ENCODE measurements at places on chromosomes 12 and 14.

- DNase-seq: no peak
Measured at GRCh38 chr12:23921099-23921856, 28.2 kb downstream of the SOX5 start.

DNA sequence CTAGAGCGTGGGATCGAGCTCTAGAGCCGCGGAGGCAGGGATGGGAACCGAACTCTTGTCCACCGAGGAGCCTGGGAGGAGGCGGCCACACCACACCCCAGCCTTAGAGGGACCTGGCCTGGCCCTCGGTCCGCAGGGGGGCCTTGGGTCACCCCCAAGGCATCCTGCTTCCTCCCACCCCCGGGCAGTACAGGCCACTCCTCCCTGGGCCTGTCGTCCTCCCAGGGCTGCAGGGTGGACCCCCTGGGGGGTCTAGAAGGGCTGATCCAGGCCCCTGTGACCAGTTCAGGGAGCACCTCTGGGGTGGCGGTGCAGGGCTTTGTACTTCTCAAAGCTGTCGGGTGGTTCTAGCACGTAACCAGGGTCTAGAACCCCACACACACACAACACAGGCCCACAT lies 79.1 kb upstream of the FBRSL1 start:
- no peak for DNase-seq

- no peak for DNase-seq
Measured at GRCh38 chr14:68548194-68549076, 244.4 kb downstream of the ZFP36L1 start.

- no peak for DNase-seq
Measured at GRCh38 chr12:116697305-116697704, 40.6 kb downstream of the SPRING1 start.

DNA sequence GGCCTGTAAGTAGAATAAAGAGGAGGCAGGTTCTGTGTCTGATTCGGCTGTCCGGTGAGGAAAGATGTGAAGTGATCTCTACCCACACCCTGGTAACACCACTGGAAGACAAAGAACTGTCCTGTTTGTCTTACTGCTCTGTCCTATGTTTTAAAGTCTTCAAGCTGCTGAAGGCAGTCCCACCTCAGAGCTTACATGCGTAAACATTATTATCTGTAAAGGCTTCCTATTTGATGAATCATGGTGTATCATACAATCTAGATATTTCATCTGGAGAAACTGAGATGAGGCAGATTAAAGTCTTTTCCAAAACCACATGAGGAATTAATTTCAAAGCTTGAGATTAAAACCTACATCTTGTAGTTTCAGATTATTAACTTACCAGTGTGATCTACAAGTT lies 427.6 kb downstream of the ZFP36L1 start:
- no peak for DNase-seq

DNA sequence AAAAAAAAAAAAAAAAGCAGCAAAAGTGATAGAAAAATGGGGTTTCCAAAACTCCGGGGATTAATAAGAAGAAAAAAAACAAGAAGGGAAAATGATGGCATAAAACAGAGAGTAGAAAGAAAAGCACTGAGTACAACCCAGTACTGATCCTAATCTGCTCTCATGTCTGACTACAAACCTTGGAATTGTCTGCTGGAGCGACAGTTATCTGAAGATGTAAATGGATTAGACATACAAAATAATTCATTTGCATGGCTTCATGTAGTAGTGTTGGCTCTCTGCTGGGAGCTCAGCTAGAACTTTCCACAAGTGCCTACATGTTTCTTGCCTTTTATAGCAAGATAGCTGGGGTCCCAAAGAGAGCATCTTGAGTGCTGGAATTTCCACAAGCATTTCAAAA lies 34.2 kb downstream of the ZCRB1 start:
- no peak for DNase-seq

DNA sequence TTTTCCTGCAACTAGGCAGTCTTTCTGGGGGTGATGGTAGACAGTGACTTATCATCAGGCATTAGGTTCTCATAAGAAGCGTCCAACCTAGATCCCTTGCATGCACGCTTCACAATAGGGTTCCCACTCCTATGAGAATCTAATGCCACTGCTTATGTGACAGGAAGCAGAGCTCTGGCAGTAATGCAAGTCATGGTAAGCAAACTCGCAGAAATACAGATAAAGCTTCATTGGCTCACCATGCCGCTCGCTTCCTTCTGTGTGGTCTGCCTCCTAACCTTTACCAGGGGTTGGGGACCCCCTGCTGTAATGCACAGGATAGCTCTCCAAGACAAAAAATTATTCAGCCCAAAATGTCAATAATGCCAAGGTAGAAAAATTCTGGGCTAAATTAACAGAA lies 864.2 kb downstream of the TRHDE start:
- no peak for DNase-seq

- DNase-seq: no peak
Measured at GRCh38 chr12:113030875-113031525, 25.5 kb upstream of the DTX1 start.

DNA sequence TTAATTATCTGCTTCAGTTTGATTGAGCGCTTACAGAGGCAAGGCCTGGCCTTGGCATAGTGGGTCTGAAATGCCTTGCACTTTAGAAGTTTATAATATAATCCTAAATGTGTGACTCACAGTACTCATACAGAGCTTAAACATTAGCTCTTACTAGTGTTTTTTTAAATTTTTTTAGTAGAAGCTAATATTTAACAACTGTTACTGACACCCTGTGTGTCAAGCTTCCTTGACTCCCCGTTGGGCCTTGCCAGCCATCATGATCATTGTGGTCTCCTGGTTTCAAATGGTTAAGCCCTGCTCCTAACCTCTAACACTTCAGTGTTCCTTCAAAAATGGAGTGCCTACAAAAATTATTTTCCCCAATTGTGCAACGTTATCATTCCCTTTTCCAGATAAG lies 126.9 kb downstream of the GALC start:
- DNase-seq: no peak

DNA sequence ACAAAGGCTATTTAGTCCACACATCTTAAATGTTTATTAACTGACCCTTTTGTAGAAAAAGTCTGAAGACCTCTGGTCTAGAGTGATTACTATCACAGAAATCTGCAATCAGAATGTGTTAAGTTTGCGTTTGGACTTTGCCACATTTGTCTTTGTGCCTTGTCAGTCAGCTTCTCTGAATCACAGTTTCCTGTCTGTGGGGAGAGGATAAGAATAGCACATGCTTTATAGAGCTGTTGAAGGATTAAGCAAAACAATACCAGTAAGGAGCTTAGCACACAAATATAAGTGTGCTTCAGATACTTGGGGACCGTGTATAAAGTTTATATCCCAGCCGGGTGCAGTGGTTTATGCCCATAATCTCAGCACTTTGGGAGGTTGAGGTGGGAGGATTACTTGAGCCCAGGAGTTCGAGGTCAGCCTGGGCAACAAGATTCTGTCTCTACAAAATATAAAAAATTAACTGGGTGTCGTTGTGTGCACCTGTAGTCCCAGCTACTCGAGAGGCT lies 63.0 kb upstream of the BTG1 start:
- no peak for DNase-seq

DNA sequence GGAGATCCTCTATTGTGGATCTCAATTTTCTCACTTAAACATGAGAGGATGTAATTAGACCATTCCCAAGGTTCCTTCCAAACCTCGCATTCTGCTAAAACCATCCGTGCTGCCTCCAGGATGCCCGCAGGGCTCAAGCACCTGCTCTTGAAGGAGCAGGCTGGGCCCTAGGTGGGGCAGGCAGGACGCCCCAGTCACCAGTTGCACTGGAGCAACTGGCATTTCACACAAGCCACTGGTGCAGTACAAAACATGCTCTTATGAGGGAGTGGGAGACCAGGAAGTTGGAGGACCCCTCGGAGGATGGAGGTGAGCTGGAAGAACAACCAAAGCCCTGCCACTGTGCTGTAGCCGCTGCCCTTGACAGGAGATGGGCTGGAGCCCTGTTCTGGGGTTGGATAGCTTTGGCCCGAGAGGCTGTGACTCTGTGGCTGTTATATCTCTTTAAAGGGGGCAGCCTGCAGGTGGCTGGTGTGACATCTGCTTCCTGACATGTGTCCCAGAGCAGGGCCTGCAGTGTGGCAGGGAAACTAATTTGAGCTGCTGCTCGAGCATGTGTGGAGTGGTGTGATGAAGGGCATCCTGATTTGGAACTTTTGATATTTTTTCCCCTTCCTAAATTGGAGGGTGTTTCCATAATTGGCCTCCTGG lies 122.2 kb downstream of the CRACR2A start:
- no peak for DNase-seq

DNA sequence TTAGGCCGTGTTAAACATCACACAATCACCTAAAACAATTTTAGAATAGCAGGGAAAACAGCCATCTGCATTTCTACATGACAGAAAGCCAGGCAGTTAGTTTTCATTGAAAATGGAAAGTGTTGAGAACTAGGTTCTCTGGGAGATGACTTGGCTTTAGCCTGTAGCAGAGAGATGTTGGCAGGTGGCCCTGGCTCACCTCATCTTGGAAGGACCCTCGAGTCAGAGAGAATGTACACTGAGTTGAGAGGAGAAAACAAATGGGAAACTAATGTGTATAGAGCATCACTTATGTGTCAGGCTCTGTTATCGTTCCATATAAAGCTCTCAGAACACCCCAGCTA lies 51.9 kb downstream of the SUSD6 start:
- no peak for DNase-seq
